ENCODE measurements at places on chromosomes 1 and 21. TPM values are rescaled to one million over a fixed set of nuclear protein-coding genes. Genes with fewer than 3 reads are reported as not detected.

Gene TADA1
- total RNA-seq = 8.8 TPM

Gene FCER1G
- 0.47 TPM for total RNA-seq

Gene TTC39A
- total RNA-seq = 0.85 TPM

Gene RSPO1
- not detected for total RNA-seq

Gene CASZ1
- 1.5 TPM for total RNA-seq

Gene SPATA46
- not detected for total RNA-seq

Gene DPT
- total RNA-seq = not detected

Gene OR10Z1
- total RNA-seq = not detected

Gene ASTN1
- total RNA-seq = not detected

Gene EPHA8
- not detected for total RNA-seq

Gene ZMYND12
- 0.27 TPM for total RNA-seq

Gene OR10J1
- total RNA-seq = not detected

Gene CTBS
- 3.0 TPM for total RNA-seq

Gene CFHR5
- total RNA-seq = not detected

Gene AMY1A
- not detected for total RNA-seq

Gene FCGR3A
- total RNA-seq = not detected

Gene LCE2A
- not detected for total RNA-seq

Gene ITLN1
- 0.27 TPM for total RNA-seq

Gene TRIM46
- total RNA-seq = 5.9 TPM

Gene SH2D5
- 0.81 TPM for total RNA-seq

Gene CFHR3
- not detected for total RNA-seq

Gene CYP4A22
- total RNA-seq = not detected

Gene BARHL2
- not detected for total RNA-seq

Gene UTS2
- not detected for total RNA-seq

Gene RASAL2
- total RNA-seq = 11.1 TPM

Gene JAM2
- total RNA-seq = 0.09 TPM

Gene GPR37L1
- total RNA-seq = not detected

Gene AGO3
- total RNA-seq = 8.5 TPM

Gene TM2D1
- total RNA-seq = 53.2 TPM

Gene WNT2B
- total RNA-seq = 8.6 TPM

Data from endothelial cell of coronary artery (primary cell).